NCI-H1105 (cell line): ENCODE measurements at places on chromosomes 2 and 18.

- DNase-seq: peak; percentile 71
Observed at GRCh38 chr2:5696945-5697521, 4.8 kb downstream of the SOX11 start.

DNA sequence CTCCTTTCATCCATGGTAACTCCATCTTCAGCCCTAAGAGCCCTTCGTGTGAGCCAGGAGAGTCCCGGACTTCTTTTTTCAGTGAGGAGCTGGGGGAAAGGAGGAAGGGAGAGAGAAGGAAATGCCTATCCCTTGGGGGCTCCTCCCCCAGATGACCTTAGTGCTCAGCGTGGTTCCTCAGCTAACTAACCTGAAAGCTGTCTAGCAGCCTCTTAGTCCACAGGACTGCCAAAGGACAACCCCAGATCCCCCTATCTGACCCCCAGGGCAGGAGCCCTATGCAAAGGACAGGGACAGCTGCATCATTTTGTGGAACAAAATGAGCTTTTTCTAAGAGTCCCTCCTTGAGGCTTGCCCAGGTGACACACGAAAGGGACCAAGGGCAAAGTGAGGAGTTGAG is 7.9 kb downstream of the SPR start:
- DNase-seq: no peak

DNA sequence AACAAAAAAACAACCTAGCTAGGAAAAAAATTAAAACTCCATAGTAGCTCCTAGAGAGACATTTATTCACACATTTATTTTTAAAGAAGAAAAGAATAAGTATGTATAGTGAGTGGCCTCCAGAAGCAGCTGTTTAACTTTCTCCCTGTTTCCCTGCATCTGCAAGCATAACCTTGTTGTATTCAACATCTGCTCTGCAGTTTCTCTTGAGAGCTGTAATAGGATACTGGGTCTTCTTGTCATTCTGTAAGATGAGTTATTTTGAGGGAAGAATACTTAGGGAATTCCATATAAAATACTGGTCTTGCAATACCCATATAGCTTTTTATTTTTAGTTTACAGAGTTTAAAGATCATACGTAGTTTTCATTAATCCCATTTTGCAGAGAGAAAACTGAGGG is 246.6 kb downstream of the LRRTM1 start:
- no peak for DNase-seq

- DNase-seq: no peak
Observed at GRCh38 chr2:65407240-65407639, 25.2 kb downstream of the SPRED2 start.

- no peak for DNase-seq
Observed at GRCh38 chr2:145685383-145686050, 1165.6 kb upstream of the ZEB2 start.

DNA sequence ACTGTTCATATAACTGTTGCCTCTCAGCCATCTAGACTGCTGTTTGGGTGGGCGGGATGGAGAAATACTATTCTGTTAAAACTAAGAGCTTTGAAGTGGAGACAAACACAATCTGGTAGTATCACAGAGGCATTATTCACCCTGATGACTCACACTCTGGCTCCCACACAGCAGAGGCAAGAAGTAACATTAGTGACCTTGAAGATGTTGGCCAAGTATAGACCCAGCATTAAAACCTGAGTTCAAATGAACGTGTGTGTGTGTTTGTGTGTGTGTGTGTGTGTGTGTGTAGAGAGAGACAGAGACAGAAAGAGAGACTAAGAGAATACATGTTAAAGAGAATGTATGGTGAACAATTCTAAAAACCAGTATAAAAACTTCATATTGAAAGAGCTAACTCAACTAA is 22.5 kb upstream of the ACVR1 start:
- no peak for DNase-seq

DNA sequence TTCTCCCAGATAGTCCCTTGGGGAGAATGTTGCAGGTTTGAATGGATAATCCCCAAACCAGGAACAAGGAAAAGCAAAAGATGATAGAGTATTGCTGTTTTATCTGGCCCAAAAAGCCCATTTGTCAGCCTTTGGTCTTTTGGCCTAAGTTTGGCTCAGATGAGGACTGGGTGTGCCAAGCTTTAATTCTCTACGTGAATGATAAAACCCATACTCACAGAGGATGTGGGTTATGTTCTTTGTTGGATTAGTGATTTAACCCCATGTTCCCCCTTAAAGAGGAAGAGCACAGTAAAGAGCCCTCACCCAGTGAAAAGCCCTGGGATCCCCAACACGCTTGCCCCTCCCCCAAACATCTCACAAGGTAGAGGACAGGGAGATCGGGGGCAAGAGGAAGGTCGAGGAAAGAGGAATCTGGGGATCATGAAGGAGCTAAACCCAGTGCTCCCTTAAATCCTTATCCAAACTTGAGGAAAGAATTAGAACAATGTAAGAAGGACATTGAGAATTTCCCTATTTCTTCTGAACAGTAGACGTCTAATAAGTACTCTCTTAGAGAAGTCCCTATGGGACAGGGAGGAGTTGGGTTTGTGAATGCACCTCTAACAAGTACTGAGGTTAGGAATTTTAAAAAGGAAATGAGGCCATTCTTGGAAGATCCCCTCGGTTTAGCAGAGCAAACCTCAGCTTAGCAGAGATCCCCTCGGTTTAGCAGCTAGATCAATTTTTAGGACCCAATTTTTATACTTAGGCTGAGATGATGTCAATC is 105.0 kb downstream of the HIBCH start:
- no peak for DNase-seq

GRCh38 chr2:20567159-20567925 is 83.6 kb downstream of the HS1BP3 start:
- no peak for DNase-seq

DNA sequence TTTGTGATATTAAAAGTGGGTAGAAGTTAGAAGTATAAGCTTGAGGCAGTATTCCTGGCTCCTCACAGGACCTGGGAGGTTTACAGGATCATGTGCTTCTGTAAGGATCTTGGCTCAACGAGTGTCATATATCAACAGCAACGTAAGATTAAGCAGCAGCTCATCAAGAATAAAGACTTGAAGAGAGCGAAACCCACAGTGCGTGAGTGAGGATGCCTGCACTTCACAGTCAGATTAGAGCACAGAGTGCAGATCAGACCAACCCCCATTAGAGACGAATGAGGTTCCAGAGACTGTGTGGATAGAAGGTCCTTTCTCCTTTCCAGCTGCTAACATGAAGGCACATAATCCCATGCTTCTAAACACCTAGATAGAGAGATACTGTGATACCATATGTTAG is 1656.7 kb upstream of the NXPH2 start:
- DNase-seq: no peak

DNA sequence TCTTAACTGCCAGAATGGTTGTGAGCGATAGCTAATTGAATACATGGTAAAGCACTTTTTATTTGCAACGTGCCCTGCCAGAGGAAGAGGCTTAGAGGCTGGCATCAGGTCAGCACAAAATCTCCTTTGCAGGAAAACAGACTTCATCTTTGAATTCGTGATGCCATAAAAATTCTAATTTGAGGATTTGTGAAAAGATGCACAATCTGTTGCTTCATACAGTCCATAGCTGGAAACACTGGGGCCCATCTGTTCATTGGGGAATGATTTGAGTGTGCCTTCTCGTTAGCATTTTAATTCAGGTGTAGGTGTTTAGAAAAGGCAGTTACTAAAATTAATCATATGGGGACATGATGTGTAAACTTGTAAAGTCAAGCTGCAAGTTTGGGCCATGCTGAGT is 876.0 kb downstream of the SLC4A3 start:
- DNase-seq: no peak

GRCh38 chr2:183543731-183544130 is 419.5 kb downstream of the NUP35 start:
- DNase-seq: no peak

GRCh38 chr2:30866974-30867373 is 59.7 kb upstream of the CAPN13 start:
- DNase-seq: no peak

GRCh38 chr2:200455958-200456421 is 53.9 kb downstream of the KCTD18 start:
- no peak for DNase-seq

DNA sequence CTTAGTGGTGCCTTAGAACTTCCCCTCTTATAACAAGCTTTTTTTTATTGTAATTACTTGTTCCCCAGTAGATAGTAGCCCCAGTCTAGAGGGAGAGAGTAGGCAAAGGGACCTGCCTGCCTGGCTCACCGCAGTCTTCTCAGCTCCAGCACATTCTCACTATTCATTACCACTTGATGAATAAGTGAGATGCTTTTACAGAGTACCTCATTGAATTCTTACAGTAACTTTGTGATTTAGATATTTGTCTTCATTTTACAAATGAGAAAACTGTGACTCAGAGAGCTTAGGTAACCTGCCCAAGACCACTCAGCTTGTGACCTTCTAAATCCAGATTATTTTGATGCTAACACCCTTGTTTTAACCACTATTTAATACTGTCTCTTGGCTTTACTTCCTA is 77.8 kb downstream of the CHRNA1 start:
- DNase-seq: no peak

DNA sequence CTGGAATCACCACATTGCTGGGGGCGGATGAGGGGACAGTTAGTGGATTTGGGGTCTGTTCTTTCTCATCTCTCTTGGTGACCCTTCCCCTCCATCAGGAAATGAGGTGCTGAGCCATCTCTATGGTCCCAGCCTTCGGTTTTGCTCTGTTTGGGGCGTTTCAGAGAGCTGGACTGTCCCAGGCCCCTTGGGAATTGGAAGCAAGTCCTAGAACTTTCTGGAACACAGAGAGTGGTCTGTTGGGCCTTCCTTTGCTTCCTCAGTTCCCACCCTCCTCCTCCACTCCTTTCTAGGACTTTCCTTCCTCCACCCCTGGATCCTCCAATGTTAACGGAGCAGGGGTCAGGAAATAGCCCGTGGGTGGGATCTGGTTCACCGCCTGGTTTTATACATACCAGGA is 17.0 kb downstream of the RRM2 start:
- DNase-seq: no peak

- no peak for DNase-seq
Observed at GRCh38 chr2:73448856-73449255, 63.2 kb downstream of the ALMS1 start.

DNA sequence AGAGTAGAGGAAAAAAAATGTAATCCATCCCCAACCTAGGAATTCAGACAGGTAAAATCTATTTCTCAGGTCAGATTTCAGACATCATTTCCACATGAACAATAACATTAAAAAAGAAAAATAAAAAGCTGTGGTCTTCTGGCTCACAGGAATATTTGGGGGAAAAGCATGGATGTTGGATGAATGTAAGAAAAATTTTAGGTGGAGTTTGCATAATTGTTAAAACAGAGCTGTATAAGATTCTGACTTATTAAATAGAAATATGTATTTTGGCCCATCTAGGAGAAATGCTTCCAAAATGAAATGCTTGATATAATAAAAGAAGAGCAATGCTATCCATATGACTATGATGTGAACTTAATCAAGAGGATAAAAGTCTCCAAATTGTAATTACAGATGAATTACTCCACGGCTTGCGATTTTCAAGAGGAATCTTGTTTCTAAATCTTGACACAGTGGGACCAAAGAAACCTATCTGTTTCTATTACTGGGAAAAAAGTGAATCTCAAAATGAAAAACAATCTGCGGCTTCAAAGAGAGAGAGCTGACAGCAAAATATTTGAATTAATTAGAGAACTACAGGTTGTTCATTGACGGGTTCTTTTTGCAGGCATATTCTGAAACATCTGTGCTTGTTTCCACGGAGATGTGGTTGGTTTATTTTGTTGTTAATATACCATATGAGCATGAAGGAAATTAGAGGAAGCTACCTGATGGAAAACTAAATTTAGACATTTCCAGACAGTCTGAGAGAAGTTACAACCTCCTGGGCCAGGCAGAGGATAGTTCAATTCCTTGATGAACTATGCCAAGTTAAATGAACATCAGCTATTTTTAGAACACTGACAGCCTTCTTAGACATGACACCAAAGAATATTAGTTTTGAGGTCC is 468.7 kb downstream of the PID1 start:
- no peak for DNase-seq

DNA sequence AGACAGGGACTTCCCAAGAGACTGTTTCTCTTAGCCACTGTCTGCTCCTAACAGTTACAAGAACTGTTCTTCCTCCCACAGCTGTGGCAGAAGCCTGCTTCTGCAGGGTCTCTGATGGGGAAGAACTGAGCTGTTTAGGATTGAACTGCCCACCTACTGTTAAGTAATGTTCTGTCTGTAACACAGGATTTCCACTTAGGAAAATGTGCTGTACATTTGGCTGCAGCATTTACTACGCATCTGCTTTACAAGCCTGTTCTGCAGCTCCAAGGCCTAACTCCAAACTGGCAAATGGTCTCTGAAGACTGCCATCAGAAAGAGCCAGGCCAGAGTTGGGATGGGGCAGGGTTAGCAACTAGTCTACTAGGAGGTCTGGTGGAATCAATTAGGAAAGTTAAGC is 87.8 kb upstream of the UPP2 start:
- DNase-seq: no peak

GRCh38 chr2:239155806-239156480 is 244.9 kb downstream of the HDAC4 start:
- no peak for DNase-seq

- no peak for DNase-seq
Observed at GRCh38 chr2:33021542-33022227, 74.9 kb downstream of the LTBP1 start.

- no peak for DNase-seq
Observed at GRCh38 chr2:157922336-157922735, 46.2 kb upstream of the ACVR1 start.

DNA sequence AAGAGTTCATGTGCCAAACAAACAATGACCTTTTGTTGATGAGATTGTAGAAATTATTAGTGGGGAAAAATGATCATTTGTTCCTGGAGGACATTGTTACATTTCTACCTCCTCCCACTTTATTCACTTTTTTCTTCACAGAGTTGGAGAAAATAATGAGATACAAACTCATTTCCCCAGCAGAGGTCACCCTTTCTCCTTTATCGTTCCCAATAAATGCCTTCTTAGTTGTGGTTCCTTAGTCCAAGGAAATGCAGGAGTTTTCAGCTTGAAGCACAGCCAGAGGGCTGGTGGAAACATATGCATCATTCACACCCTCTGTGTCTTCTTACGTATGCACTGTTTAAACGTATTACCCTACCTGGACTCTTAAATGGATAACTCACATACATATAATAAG is 108.8 kb downstream of the SLC4A3 start:
- DNase-seq: peak; percentile 59

DNA sequence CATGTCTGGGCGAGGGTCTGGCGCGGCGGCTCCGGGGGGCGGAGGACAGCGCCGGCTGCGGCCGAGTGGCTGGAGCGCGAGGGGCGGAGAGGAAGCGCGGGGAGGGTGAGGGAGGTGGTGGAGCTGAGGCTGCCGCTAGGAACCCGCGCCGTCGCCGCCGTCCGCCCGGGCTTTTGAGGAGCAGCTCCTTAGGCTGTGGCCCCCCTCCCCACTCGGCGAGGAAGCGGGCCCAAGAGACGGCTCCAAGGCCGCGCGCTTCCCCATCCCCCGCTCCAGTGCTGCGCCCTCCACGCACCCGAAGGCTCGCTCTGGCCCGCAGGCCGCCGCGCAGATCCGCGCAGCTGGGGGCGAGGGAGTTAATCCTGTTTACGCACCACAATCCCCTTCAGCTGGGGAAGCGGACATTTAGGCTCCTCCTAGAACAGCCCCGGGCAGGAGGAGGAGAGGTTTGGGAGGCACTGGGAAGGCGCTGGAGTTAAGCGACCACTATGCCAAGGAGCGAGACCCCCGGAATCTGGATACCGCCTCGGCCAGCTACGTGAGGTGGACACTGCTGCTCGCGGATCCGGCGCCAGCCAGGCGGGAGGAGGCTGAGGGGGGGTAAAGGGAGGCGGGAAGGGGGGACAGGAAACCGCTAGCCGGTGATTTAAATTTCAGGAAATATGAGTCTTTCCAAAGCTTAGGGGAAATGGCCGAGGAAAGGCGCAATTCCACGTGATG is at the start of gene CNRIP1:
TSS of gene CNRIP1 (minus strand) at position 552 of the 720 bp plus-strand sequence. CDS start at position 3, 549 bp downstream.
- DNase-seq: peak; percentile 55
